Tibial artery (tissue), 4 donors: ENCODE measurements at places on chromosomes 1 and 21.

DNA sequence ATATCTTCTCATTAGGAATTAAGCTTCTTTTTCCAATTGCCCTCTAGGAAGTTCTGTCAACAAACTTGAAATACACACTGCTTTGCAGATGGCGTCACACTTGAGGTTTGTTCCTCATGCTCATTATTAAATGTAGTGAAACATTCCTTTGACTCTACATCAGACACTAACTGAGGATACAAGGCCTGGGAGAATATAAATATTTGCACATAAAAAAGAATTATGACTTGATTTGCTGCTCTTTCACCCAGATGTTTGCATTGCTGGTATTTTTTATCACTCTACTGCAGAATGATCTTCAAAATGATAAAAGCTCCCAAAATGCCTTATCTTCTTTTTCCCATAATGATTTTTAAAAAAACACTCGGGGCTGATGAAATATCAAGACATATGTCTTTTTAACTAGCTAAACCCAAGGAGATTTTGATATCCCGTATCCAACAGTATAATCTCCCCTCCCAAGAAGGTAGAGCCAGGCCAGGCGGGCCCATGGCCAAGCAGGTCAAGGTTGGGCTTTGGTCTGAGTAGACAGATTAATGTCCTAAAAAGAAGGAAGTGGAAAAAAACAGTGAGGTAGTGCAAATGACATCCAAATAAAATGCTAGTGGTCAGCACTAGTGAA is 264.6 kb downstream of the HHIPL2 start:
- DNase-seq = no peak

DNA sequence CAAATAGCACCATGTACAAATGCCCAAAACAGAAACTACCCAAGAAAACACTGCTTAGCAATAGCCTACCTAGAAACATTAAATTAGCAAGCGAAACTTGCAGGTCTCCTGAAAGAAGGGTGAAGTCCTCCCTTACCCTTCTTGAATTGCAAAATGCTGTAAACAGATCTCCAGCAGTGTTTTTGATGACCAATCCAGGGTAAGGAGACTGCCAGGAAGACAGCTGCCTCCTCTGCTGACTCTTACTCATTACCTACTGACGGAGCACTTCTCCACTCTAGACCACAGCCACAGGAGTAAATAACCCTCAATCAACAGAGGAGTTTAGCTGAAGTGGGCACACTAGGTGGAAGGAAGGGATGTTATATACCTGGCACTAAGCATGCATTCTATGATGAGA is 32.2 kb upstream of the GADD45A start:
- no peak for DNase-seq

- no peak for DNase-seq
Measured at GRCh38 chr1:201100169-201100930, 11.9 kb downstream of the CACNA1S start.

DNA sequence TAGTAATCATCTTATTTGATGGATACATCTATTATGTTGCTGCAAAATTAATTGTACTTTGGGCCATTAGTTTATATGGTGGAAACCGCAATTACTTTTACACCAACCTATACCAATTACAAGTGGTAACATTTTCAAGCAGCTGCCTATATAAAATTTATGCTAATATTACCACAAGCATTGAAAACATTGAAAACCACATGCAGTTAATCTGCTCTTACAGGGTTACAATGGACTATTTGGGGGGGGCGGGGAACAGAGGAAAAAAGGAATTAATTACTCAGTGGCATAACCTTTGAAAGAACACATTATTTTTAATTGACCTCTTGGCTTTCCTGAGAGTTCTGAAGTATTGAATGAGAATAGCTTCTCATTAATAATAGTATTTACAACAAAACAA is 1793.2 kb downstream of the NCAM2 start:
- DNase-seq = no peak

- no peak for DNase-seq
Measured at GRCh38 chr1:87113313-87113712, 198.9 kb downstream of the HS2ST1 start.

DNA sequence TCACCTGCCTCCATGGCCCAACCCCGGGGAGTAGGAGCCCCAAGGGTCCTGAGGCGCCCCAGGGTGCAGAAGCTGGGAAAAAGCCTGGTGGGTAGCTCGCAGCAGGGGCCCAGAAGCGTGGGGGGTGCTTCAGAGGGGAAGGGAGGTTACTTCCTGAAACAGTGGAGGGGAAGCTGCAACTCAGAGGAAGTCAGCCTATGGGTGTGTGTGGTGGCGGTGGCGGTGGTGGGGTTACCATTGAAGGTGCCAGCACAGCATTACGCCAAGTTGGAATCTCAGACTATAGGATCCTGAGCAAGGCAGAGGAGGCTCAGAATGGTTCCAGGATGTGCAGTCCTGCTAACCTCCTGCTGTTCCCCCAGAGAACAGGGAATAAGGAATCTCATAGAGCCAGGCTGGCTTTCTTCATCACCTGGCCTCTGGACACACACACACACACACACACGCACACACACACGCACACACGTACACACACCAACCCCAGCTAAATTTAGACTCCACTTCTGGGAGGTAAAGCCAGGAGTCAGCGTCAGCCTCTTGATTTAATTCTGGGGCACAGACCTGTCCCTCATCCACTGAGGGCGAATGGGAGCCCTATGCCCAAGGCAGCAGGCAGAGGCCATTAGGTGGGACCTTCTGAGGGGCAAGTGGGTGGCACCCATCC is 1.3 kb downstream of the DENND4B start:
- peak; percentile 86 for DNase-seq

- DNase-seq = no peak
Measured at GRCh38 chr1:1842360-1843146, 48.3 kb downstream of the GNB1 start.

DNA sequence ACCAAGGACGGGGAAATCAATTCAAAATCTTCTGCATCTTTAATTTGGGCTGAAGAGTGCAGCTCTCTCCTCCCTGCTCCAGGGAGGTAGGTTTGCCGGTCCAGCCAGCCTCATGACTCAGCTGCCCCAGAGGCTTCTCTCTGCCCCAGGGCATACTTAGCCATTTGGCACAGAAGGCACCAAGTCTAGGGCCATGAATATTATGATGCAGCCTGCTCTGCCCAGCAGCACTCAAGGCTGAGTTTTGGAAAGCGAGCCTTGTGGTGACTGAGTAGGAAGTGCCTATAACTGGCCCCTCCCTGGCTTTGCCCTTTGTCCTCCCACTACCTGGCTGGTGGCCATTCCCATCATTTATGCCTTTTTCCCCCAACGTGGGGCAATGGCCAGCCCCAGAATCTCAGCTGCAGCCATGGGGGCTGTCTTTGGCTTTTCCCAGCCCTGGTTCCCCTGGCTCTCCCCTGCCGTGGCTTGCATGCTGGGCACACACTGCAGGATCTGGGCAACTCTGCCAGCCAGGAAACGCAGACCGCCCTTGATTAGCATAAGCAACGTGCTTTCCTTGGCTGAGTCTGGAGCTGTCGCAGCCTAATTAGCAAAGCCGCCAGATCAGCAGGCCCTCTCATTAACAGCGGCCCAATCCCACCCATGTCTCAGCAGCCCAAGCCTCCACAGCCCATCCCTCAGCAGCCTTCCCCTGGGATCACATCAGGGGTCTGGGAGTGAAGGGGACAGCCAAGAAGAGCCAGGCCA is 258.6 kb upstream of the TMEM51 start:
- DNase-seq = no peak

- DNase-seq = no peak
Measured at GRCh38 chr1:83500987-83501591, 497.8 kb downstream of the TTLL7 start.

GRCh38 chr1:182335771-182336566 is 55.6 kb downstream of the GLUL start:
- DNase-seq = no peak

DNA sequence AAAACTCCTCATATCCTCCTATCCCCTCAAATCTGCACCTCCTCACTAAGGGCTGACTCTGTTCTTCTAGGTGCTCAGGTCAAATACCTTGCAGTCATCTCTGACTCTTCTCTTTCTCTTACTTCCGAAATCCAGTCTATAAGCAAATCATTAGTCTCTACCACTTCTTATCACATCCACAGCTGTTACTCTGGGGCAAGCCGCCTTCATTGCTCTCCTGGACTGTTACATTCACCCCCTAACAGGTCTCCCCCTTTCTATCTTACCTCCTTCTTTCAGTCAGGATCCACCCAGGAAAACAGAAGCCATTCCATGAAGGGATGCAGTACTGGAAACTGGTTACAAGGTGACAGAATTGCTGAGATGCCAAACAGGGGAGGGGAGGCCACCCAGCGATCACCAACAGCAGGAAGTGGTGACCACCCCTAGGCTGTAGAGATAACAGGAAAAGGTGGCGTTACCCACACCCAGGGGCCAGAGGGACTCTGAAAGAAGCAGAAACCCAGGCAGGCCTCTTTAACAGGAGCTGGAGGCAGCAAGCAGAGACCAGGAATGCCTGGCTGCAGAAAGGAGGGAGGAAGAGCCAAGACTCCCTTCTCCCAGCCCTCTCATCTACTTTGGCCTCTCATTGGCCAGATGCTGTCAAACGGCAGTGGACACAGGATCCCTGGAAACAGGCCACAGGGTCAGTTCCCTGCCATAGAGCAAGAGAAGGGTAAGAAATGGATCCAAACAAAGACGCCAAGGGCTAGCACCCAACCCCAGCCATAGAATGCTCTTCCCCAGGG is 55.5 kb upstream of the FOXO6 start:
- DNase-seq = no peak

- DNase-seq = no peak
Measured at GRCh38 chr1:82946096-82946605, 1052.8 kb downstream of the TTLL7 start.

GRCh38 chr1:170510163-170510562 is 21.8 kb upstream of the GORAB start:
- DNase-seq = no peak

DNA sequence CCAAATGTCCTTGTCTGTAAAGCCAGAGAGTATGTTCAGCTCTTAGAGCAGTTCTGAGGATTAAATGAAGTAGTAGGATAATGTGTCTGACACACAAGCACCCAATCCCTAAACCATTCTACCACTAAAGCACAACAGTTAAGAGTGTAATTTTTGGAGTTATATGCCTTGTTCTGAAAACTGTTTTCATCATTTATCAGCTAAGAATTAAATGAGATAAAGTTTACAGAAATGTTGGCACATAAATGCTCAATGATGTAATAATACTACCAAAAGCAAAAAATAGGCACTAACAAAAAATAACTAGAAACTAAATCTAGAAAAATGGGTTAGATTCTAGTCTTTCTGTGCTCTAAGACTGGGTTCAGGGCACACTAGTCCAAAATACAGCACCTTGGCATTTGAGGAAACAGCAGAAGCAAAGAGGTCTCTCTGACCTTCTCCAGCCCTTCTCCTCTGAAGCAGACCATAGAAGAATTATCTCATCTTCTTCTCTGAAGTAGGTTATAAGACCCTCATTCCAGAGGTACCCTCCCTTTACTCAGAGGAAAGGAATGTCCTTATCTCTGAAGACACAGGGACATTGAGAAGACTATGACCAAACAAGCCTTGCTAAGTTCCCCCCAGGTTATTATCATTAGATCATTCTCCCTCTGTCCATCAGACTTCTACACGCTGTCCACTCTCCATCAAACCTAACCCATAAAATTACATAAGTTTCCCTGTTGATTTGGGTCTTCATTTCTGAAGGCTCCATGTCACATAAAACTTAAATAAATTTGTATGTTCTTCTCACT is 20.6 kb downstream of the ABL2 start:
- DNase-seq = no peak

GRCh38 chr1:33846861-33847260 is 17.0 kb upstream of the HMGB4 start:
- no peak for DNase-seq

DNA sequence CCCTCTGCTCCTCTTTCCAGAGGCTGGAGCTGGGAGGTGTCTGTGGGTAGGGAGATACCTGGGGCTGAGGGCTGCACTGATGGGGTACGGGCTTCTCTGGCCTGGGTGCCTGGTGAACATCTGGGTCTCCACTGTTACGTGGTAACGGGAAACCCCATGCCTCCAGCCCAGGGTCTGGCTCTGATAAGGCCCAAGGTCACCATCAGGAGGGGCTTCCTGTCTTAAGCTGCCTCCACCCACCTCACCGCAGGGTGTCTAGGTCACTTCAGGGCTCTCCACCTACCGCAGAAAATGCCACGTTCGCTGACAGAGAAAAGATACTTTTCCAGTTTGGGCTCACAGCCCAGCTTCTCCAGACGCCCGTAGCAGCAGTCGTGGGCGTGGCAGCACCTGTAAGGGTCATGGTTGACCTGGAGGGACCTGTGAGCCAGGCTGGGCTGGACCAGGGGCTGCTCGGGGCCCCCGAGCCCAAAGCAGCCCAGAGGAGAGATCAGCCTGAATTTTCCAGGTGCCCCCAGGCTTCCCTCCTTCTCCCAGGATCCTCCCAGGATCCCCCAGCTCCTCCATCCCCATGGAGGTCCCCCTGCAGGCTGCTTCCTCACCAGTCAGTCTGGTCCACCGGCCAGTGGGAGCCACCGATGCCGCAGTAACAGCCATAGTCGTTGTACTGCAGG is 1.3 kb downstream of the PLA2G2E start:
- DNase-seq = no peak

DNA sequence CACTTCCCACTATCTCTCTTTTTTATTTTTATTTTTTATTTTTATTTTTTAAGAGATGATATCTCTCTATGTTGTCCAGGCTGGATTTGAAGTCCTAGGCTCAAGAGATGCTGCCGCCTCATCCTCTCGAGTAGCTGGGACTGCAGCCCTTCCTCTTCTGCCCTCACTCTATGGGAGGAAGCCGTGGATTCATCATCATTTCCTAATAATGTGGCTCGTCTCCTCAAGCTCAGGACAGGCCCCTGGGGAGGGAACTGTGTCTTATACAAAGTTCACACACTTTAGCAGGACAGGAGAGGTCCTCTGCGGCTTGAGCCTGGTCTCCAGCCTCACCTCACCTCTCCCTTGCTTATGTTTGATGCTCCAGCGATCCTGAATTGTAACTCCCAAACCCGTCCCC is 16.5 kb upstream of the IFFO2 start:
- DNase-seq = no peak

DNA sequence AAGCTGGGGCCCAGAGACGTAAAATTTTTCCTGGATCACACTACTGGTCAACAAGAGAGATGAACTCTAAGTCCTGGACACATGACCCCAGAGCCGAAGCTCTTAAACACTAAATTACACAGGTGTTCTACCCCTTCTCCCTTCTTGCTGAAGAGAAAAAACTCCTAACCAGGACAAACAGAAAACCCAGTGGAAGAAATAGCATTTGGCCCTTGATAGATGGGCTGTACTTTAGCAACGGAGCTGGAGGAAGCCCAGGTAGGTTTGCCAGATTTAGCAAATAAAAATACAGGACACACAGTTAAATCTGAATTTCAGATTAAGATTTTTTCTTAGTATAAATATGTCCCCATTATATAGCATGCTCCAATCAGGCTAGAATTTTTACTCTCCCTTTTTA is 72.7 kb downstream of the DIRAS3 start:
- DNase-seq = no peak
